NCI-H146 (cell line): ENCODE measurements at places on chromosomes 6 and 20.

GRCh38 chr20:49544535-49544934 lies 23.4 kb downstream of the PTGIS start:
- DNase-seq: no peak

DNA sequence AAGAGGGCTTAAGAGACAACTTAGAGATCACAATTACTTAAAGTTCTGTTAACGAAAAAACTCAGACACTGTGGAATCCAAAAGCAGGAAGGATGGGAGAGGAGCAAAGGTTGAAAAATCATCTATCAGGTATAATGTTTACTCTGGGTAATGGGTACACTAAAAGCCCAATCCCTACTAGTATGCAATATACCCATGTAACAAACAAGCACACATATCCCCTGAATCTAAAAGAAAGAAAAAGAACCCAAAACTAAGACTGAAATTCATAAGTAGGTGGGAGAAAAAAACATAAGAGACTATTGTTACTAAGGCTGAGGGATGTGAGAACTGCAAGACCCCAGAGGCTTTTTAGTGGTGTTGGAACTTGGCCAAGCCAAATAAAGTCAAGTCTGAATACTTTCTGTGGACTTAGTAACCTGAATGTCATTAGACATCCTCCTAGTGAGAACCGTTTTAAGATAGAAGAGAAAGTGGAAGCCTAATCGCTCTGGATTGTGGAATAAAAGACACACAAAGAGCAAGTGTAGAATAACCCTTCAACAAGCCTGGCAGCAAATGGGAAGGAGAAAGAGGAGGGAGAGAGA lies 189.4 kb upstream of the RNF217 start:
- no peak for DNase-seq

GRCh38 chr6:144349690-144350527 lies 64.8 kb downstream of the UTRN start:
- DNase-seq: no peak

GRCh38 chr6:159074120-159074684 lies 29.4 kb upstream of the TAGAP start:
- DNase-seq: peak; percentile 35

GRCh38 chr20:43844778-43845614 lies 69.7 kb upstream of the TOX2 start:
- no peak for DNase-seq

- DNase-seq: no peak
Observed at GRCh38 chr6:45631396-45631795, 253.7 kb upstream of the SUPT3H start.

DNA sequence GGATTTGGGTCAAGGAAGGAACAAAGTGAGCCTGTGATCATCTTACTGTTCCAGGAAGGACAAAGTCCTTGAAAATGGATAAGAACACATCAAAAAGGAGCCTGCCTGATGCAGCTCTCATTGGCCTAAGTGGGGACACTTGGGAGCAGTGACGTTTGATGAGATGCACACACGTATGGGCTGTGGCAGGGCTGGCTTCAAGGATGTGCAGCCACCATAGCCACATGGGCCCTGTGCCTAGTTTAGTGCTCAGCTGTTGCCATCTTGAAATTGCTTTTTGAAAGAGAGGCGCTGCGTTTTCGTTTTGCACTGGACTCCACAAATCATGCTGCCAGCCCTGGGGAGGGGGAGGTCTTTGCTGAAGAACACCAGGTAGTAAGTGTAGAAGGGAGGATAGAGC lies 6.6 kb upstream of the NPEPL1 start:
- DNase-seq: no peak

DNA sequence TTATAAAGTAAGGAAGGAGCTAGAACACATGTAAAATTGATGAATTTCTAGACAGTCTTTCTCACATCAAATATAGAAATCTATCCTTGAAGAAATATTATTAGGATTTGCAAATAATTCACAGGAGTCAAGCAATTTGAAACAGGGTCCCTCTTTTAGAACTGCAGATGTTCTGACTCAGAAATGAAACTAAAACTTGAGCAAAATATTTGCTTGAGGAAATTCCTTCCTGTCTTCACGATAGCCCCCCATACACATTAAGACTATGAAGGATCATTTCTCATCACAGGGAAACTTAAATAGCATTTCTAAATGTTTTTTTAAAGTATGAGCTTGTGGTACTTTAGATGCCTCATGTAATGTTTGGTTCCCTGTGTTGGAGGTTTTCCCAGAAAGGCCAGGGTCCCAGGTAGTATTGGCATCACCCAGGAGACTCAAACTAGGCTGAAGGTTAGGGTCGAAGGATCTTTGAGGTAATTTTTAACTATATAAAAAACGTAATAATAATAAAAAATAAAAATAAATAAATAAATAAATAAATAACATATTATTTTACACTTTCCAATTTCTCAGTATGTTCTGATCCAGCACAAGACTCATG lies 144.0 kb upstream of the TBX18 start:
- DNase-seq: no peak

- DNase-seq: peak; percentile 59
Observed at GRCh38 chr6:56868687-56869086, 86.2 kb upstream of the BEND6 start.

GRCh38 chr20:38730167-38730988 lies 6.1 kb downstream of the SLC32A1 start:
- DNase-seq: peak; percentile 22

DNA sequence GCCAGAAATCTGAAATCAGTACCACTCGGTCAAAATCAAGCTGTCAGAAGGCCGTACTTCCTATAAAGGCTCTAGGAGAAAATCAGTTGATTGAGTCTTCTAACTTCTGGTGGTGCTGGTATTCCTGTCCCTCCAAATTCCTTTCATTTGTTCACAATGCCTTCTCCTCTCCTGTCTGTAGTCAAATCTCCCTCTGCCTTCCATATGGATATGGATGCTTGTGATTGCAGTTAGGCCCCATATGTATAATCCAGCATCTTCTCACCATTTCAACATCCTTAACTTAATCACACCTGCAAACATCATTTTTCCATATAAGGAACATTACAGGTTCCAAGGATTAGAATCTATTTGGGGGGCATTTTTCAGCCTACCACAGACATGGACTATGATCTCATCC lies 287.8 kb upstream of the THEMIS start:
- no peak for DNase-seq

GRCh38 chr20:62666736-62667529 lies 24.6 kb downstream of the SLCO4A1 start:
- peak; percentile 23 for DNase-seq
